ENCODE measurements at places on chromosomes 5 and 9. TPM values are rescaled to one million over a fixed set of nuclear protein-coding genes. Genes with fewer than 3 reads are reported as not detected.

GRCh38 chr5:94983861-94984535 is 300.9 kb downstream of the MCTP1 start:
- no peak overlapping the region for H3K27ac ChIP-seq
- H3K4me3 ChIP-seq: no peak overlapping the region
- H3K4me1 ChIP-seq: no peaks in the 10 kb centered on the region
- H3K27me3 ChIP-seq: no peaks in the 10 kb centered on the region
- peak; percentile 31 for DNase-seq

GRCh38 chr5:33415811-33416354 is 24.9 kb upstream of the TARS1 start:
- no peak overlapping the region for H3K4me3 ChIP-seq
- no peaks in the 10 kb centered on the region for H3K4me1 ChIP-seq
- no peaks in the 10 kb centered on the region for H3K27me3 ChIP-seq
- DNase-seq: no peak
- H3K27ac ChIP-seq: no peak overlapping the region

KCNN2 gene
- 0.07 TPM for total RNA-seq

DNA sequence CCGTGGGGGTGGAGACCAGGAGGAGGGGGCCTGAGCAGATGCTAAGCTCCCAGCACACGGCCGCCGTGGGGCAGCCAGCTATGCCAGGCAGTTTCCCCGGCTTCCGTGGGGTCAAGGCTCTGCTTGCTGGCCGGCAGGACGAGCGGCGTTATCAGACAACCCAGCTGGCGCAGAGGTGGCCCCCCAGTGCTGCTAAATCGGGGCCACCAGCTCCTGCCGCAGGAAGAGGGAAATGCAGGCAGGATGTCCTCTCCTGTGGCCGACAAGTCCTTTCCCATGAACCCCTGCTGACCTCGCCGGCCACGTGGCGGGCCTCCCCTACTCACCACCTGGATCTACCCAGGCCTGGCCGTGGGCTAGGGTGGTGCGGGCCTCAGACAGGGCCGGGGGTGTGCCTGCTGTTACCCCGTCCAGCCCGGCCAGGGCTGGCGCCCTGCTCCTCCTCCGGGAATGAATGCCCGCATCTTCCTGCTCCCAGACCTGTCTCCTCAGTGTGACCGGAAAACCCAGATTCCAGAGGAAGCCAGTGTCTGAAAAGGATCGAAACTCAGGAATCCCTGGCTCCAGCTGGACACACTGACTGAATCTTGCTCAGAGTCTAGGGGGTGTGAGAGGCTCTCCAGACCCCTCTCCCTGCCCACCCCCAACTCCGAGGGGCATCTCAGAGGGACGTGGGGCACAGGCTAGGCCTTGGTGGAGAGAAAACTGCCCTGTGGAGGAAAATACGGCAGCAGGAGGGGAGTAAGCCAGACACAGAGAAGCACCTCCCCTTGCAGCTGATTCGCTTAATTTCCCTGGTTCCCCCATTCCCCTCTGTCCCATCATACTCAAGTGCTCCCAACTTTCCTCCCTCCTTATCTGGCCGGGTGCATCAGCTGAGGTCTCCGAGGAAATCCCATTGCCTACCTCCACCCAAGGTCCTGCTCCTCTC is 3.9 kb downstream of the FLT4 start:
- H3K27me3 ChIP-seq: peaks cover 81% of the 10 kb centered on the region
- no peak for DNase-seq
- no peaks in the 10 kb centered on the region for H3K4me1 ChIP-seq

DNA sequence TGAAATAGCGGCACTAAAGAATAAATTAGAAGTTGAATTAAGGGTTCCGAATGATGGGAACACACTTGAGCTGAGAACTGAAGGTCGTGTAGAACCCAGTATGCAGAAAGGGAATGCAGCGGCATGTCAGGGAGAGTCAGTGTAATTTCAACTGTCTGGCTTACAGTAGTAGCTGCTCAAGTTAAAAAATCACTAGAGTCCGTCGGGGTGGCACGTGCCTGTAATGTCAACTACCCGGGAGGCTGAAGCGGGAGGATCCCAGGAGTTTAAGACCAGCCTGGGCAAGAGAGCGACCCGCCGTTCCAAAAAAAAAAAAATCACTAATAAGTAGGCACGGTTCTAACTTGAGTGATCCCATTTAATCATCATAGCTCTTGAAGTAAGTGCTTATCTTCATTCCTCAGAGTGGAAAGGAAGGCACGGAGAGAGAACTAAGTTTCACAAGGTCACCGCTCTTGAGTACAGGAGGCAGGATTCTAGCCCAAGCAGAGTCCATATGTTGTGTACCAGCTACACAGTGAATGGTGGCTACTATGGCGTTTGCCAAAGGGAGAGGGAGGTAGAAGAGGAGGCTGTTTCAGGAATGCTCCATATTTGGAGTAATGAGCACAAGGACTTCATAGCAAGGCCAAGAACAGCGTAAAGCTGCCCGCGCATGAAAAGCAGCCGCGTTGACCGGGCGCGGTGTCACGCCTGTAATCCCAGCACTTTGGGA is 831 bp downstream of the RMRP start:
- H3K4me1 ChIP-seq: peaks cover 35% of the 10 kb centered on the region
- peak overlapping the region; percentile 98 for H3K27ac ChIP-seq
- DNase-seq: no peak
- no peaks in the 10 kb centered on the region for H3K27me3 ChIP-seq
- H3K4me3 ChIP-seq: peak overlapping the region; percentile 54

PSIP1 gene
- total RNA-seq: 33.2 TPM

- no peak overlapping the region for H3K27ac ChIP-seq
- H3K27me3 ChIP-seq: no peaks in the 10 kb centered on the region
These were observed 64.9 kb downstream of the SIL1 start for GRCh38 chr5:139133282-139133681.

- no peaks in the 10 kb centered on the region for H3K27me3 ChIP-seq
- no peak for DNase-seq
- no peak overlapping the region for H3K4me3 ChIP-seq
- H3K36me3 ChIP-seq: peaks cover 21% of the 10 kb centered on the region
- H3K27ac ChIP-seq: no peak overlapping the region
These were observed 8.5 kb downstream of the POLR3G start for GRCh38 chr5:90483206-90483605.

DNA sequence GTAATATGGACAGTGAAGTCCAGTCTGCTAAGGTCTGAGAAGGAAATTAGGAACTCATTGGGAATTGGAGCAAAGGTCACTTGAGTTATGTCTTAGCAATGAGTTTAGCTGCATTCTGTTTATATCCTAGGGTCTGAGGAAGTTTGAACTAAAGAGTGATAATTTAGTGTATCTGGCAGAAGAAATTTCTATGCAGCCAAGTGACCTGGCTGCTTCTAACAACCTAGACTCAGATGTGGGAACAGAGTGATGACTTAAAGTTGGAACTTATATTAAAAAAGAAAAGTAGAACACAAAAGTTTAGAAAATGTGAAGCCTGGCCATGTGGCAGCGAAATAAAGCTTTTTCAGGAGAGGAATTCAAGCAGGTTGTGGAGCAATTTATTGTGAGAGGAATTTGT is 106.2 kb downstream of the PRDM9 start:
- no peaks in the 10 kb centered on the region for H3K4me1 ChIP-seq
- H3K27me3 ChIP-seq: no peaks in the 10 kb centered on the region
- H3K36me3 ChIP-seq: no peaks in the 10 kb centered on the region
- no peak for DNase-seq
- H3K4me3 ChIP-seq: no peak overlapping the region

DNA sequence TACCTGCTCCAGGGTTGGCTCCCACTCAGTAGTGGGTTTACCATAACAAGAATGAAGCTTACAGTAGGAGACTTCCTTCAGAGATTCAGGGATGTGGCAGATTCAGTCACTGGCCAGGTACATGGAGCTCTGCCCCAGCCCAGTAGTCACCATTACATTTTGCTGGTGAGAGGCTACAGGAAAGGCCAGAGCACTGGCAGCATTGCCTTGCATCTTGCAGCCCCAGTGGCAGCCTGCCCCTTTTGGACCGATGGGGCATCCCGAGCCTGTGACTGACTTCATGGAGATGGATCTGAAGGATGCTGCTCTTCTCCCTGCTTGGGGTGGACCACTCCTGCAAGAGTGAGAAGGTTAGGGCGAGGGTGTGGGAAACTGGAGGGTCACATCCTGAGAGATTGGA is 16.8 kb downstream of the TAS2R1 start:
- H3K27me3 ChIP-seq: no peaks in the 10 kb centered on the region
- no peak overlapping the region for H3K27ac ChIP-seq
- no peak for DNase-seq
- H3K36me3 ChIP-seq: no peaks in the 10 kb centered on the region
- peaks cover 13% of the 10 kb centered on the region for H3K4me1 ChIP-seq

TRIM36 gene
- total RNA-seq: 0.15 TPM

GRCh38 chr5:151228986-151229385 is 5.1 kb upstream of the CCDC69 start:
- H3K36me3 ChIP-seq: no peaks in the 10 kb centered on the region
- no peak overlapping the region for H3K4me3 ChIP-seq
- H3K27me3 ChIP-seq: no peaks in the 10 kb centered on the region
- DNase-seq: no peak

GRCh38 chr9:35522700-35523099 is 32.8 kb downstream of the RUSC2 start:
- no peak overlapping the region for H3K4me3 ChIP-seq
- H3K27me3 ChIP-seq: no peaks in the 10 kb centered on the region
- H3K27ac ChIP-seq: no peak overlapping the region
- H3K36me3 ChIP-seq: no peaks in the 10 kb centered on the region
- no peak for DNase-seq

DNA sequence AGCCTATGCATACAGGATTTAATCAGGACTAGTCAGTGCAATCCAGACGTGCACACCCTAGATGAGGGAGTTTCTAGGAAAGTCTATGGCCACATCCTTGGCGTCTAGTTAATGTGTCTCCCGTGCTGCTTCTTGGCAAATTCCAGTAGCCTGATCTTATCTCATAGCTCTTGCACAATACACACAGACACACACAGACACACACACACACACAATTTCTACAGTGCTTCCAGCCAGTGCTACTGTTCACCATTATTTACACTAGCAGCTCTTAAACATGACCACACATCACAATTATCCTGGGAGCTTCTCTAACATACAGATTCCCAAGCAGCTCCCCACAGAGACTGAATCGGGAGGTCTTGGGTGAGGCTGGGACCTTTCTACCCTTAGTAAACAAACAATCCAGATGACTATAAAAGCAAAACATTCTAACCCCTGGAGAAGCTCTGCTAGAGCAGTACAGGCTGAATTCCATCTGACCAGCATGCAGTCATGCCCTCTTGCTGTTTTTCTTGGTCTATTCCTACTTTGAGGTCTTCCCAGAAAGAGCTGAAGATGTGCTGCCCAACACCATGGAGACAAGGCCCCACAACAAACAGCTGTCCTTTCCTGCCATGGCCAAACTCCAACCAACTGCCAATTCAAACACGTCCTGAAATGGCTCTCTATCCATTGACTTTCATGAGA is 236.6 kb downstream of the DEPDC1B start:
- H3K27me3 ChIP-seq: peaks cover 13% of the 10 kb centered on the region
- no peak overlapping the region for H3K27ac ChIP-seq

- no peak overlapping the region for H3K27ac ChIP-seq
- H3K4me3 ChIP-seq: no peak overlapping the region
- no peak for DNase-seq
- no peaks in the 10 kb centered on the region for H3K27me3 ChIP-seq
- H3K4me1 ChIP-seq: peaks cover 14% of the 10 kb centered on the region
These were observed 349.8 kb upstream of the DAB2 start for GRCh38 chr5:39774605-39775004.

DNA sequence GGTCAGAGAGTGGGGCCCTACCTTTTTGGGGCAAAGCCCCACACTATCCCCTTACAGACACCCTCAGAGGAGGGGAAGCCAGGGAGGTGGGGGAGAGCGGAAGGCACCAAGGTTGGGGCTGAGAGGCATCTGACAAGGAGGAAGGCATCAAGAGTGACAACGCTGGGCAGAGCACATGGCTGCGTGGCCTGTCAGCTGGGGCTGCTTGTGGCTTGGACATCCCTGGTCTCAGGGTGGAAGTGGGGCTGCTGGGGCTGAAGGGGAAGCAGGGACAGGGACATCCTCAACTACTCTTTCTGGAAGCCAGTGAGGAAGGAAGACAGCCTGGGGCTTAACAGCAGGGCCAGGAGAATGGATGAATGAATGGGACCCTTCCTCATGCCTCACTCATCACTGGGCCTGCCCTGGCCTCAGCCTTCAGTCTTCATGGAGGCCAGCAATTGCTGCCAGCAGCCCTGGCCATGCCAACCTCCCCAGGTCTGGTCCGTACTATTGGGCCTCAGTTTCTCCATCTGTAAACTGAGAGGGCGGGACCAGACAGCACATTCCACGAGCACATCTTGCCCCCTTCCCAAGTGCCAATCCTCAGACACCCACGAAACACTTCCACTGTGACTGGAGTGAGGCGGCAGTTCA is 993 bp upstream of the RALGDS start:
- H3K4me3 ChIP-seq: no peak overlapping the region
- H3K27me3 ChIP-seq: no peaks in the 10 kb centered on the region
- H3K4me1 ChIP-seq: peaks cover 4% of the 10 kb centered on the region
- H3K36me3 ChIP-seq: no peaks in the 10 kb centered on the region

GRCh38 chr9:23842565-23843129 is 16.6 kb upstream of the ELAVL2 start:
- DNase-seq: peak; percentile 39
- H3K27ac ChIP-seq: no peak overlapping the region
- no peaks in the 10 kb centered on the region for H3K27me3 ChIP-seq
- H3K4me3 ChIP-seq: no peak overlapping the region
- no peaks in the 10 kb centered on the region for H3K36me3 ChIP-seq

CCL21 gene
- not detected for total RNA-seq

KIAA0825 gene
- 0.23 TPM for total RNA-seq

GRAMD2B gene
- 38.8 TPM for total RNA-seq

GRCh38 chr9:107174441-107174840 is 108.6 kb upstream of the RAD23B start:
- H3K27ac ChIP-seq: no peak overlapping the region
- no peaks in the 10 kb centered on the region for H3K36me3 ChIP-seq
- no peak overlapping the region for H3K4me3 ChIP-seq
- DNase-seq: no peak
- peaks cover 13% of the 10 kb centered on the region for H3K4me1 ChIP-seq
- no peaks in the 10 kb centered on the region for H3K27me3 ChIP-seq

DBH gene
- total RNA-seq: not detected

PCDHA10 gene
- total RNA-seq: 0.04 TPM

DNA sequence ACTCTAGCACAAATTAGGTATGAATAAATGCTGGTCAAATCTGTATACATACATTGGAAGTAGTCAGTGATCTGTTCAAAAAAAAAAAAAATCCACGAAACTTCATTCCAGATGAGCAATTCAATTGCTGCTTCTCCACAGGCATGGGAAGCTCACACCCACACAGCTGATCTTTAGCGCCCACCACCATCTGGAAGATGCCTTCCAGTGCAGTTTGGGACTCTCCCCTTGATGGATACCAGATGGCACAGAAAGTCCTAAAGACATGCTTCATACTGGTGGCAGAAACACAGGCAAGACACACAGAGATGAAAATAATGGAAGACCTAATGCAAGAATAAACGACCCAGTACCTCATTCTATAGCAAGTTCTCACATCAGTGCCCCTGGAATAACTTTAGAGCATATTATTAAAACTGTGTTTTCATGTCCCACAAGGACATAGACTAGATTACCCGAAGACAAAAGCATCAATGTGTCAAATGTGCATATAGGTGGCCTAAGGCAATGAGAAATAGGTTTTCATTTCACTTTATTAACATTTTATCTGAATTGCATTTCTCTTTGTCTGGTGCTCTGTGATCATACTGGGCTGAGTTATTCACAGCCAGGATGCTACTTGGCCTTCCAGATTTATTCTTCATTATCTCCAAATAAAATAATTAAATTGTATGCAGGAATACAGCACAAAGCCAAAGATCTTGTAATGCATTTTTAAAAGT is 135.4 kb upstream of the TAS2R1 start:
- H3K27ac ChIP-seq: no peak overlapping the region
- H3K4me1 ChIP-seq: peaks cover 10% of the 10 kb centered on the region
- DNase-seq: no peak
- no peaks in the 10 kb centered on the region for H3K27me3 ChIP-seq
- H3K36me3 ChIP-seq: no peaks in the 10 kb centered on the region

GRCh38 chr9:110142868-110143481 is 65.0 kb downstream of the C9orf152 start:
- H3K4me3 ChIP-seq: no peak overlapping the region
- H3K27ac ChIP-seq: no peak overlapping the region

CYLC2 gene
- total RNA-seq: not detected
